Left renal cortex interstitium (tissue), 4 donors: ENCODE measurements at places on chromosomes 11 and 22. TPM values are rescaled to one million over a fixed set of nuclear protein-coding genes. Genes with fewer than 3 reads are reported as not detected.

- no peak for DNase-seq
Observed at GRCh38 chr11:11265320-11265719, 87.7 kb downstream of the CSNK2A3 start.

DNA sequence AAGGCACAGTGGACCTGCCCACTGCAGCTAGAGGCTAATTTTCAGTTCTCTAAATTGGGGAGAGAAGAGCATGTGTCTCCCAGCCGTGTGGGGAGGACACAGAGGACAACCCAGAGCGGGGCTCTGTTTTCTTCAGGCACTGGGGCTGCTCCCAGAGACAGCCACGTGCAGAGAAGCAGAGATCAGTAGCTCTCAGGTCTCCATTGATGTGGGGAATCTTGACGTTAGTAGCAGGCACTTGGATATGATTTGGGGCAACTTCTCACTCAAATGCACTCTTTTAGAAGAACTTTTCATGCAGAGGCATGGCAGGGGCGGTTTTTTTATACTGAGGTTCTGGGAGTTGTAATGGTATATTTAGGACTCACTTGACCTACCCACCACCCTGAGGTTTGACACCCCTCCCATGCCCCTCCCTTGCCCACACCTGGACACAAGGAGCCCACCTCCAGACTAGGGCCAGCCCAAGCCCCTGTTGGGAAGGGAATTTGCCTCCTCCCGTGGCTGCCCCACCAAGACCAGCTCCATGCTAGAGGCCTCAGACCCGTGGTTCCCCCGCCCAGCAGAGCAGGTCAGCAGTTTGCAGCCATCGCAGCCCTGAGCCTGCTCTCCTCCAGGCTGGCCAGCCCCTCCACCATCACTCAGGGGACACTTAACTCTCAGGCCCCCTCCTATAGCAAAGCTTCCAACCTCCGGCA is 94.2 kb upstream of the RTL6 start:
- DNase-seq, result no peak

GRCh38 chr11:59559886-59560285 is 48.5 kb downstream of the OR4D9 start:
- DNase-seq, result no peak

GRCh38 chr11:134047586-134047999 is 21.3 kb upstream of the JAM3 start:
- DNase-seq, result no peak

- no peak for DNase-seq
Observed at GRCh38 chr22:21591695-21592094, 24.2 kb downstream of the UBE2L3 start.

DNA sequence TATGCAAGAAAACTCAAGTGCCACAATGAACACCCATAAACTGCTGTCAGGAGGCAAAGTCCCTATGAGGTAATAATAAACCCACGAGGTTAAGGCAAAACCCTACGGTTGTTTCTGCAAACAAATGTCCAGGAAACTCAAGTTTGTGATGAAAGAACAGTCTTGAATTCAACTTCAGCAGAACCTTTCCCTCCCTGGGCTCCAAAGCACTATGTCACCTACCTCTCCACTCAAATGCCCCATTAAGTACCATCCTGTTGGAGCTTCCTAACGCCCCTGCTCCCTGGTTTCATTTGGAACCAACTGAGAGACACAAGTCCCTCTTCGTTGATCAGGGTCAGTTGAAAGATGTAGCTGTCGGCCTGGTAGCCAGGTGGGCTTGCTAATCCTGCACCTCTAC is 2.6 kb upstream of the C11orf91 start:
- DNase-seq, result no peak

CCDC134 gene
- 10.8 TPM for polyA plus RNA-seq

IFITM1 gene
- 38.3 TPM for polyA plus RNA-seq
